ENCODE measurements at places on chromosomes 3 and 15.

- DNase-seq: no peak
These were observed 72.0 kb upstream of the MAP4 start for GRCh38 chr3:48088056-48088748.

DNA sequence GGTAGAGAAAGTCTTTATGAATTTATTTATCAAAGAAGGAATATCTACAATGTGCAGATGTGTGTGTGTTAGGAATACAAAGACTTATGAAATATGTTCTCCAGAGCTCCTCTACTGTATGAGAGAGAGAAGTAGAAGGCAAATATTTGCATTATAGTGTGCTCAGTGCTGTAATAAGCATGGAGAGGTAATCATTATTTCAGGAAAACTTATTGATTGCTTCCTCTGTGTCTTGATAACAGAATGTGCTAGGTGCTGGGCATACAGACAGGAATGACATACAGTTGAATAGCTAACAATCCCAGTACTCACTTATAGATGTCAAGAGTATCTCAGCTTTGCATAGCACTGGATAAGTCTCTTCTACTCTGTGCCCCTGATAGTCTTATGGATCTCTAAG lies 30.2 kb downstream of the ATG7 start:
- no peak for DNase-seq

- no peak for DNase-seq
These were observed 82.4 kb upstream of the PLCL2 start for GRCh38 chr3:16802389-16802788.

DNA sequence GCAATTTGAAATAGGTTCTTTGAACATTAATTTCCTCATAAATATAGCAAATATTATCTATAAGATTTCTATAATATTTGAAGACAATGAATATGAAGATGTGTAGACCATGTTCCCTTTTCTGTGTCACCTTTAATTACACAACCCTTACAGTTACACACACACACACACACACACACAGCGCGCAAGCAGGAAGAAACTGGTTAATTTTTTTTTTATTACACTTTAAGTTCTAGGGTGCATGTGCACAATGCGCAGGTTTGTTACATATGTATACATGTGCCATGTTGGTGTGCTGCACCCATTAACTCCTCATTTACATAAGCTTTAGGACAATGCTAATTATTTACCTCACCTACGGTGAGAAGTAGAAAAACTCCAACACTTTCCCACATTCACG lies 122.9 kb downstream of the TPRG1 start:
- no peak for DNase-seq

DNA sequence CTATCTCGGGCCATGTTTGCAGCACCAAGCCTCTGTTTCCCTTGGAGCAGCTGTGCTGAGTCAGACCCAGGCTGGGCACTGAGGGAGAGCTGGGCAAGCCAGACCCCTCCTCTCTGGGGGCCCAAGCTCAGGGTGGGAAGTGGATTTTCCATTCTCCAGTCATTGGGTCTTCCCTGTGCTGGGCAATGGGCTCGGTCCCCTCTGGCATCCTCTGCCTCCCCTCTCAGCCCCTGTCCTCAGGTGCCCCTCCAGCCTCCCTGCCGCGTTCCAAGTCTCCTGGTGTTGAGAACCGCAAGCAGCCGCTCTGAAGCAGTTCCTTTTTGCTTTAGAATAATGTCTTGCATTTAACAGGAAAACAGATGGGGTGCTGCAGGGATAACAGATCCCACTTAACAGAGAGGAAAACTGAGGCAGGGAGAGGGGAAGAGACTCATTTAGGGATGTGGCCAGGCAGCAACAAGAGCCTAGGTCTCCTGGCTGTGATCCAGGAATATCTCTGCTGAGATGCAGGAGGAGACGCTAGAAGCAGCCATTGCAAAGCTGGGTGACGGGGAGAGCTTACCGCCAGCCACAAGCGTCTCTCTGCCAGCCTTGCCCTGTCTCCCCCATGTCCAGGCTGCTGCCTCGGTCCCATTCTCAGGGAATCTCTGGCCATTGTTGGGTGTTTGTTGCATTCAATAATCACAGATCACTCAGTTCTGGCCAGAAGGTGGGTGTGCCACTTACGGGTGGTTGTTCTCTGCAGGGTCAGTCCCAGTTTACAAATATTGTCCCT lies 1.2 kb downstream of the RHO start:
- DNase-seq: no peak

GRCh38 chr3:65231544-65231943 lies 543.7 kb upstream of the ADAMTS9 start:
- no peak for DNase-seq

GRCh38 chr15:69565066-69565655 lies 112.5 kb downstream of the RPLP1 start:
- no peak for DNase-seq

GRCh38 chr3:128269796-128270195 lies 116.5 kb downstream of the EEFSEC start:
- DNase-seq: no peak

GRCh38 chr3:47794544-47794943 lies 8.4 kb upstream of the DHX30 start:
- no peak for DNase-seq

GRCh38 chr3:138842483-138843188 lies 7.9 kb upstream of the PIK3CB start:
- DNase-seq: no peak

GRCh38 chr3:139425745-139426400 lies 36.4 kb upstream of the COPB2 start:
- DNase-seq: no peak

GRCh38 chr15:91224755-91225380 lies 124.8 kb downstream of the SV2B start:
- peak; percentile 63 for DNase-seq

DNA sequence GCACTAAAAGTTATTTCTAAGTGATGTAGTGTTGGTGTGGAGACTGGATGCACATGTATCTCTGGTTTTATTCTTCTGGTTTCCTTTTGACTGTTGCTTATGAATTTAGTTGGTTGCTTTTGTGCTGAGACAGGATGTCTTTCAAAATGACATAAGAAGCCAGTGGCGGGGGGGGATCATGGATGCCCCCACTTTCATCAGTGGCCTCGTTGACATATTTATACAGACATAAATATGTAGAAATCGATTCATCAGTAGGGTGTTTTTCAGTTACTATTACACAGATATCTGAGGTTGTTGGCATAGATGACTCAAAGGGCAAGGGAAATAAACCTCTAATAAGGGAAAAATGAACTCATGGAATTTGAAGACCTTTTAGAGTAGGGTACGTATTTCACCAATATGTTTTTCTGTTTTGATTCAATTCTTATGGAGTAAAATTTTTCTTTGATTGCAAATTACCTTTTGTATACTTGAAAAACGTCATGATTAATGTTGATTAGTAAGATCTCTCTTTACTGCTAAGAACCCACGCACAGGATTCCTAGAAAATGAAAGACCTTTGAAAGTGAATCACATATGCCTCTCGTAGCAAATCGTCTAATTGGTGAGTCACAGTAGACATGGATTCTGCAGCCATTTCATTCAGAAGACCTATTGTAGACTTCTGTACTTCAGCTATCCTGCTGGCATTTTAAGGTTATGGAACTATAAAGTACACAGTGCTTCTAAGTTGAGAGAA lies 97.4 kb upstream of the RBMS3 start:
- no peak for DNase-seq

- DNase-seq: no peak
These were observed 4.0 kb upstream of the SEMA3F start for GRCh38 chr3:50150863-50151686.

DNA sequence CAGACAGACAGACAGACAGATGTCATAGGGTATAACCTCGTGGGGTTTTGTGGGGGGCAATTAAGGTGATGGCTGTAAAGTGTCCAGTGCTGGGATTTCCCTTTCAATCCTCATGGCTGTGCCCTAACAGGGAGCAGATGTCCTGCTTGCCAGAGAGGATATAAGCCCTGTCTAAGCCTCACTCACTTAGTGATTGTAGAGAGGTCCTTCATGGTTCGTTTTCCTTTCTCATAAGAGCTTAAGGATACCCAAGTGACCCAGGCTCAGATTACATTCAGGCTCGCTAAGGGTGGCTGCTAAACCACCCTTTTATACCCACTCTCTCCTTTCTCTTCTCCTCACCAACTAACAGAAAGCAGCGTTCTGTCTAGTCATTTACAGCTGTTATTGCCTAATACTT lies 19.2 kb downstream of the LYSMD2 start:
- no peak for DNase-seq

- no peak for DNase-seq
These were observed 10.5 kb downstream of the C15orf61 start for GRCh38 chr15:67531379-67531914.

DNA sequence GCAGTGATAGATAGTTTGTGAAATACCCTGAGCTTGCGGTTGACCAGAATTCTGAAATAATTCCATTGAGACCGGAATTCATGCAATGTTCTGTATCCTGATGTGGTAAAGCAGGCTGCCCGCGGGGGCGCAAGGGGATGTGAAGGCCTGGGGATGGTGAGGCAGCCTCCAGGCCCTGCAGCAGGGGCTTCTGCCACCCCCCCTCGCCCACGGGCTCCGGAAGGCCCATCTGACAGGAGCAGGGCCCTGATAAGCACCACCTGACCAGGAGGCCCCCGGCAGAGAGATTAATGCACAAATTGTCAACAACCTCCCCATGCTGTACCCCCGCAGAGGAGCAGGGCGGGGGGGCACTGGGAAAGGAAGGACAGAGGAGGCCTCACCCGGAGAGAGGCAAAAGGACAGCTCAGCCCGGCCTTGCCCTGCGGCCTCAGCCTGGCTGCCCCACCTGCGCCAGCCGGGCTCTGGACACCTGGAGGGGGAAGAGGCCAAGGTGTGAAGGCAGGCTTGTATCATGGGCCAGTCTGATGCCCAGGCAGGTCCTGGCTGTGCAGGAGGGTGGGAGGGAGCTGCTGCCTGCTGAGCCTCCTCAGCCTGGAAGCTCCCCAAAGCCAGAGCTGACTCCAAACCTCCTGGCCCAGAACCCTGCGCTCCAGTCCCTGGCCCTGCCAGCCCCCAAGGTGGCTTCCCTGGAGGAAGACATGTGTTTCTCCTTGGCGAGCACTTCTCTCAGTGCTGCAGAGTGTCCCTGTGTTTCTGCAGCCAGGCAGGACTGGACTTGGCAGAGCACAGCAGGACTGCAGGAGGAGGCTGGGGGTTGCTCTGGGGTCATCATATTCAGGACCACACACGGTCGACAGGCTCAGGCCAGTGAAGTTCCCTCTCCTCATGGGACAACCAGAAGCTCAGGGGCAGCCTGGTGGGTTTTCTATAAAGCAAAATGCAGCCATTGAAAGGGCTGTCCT lies 46.5 kb downstream of the RPN1 start:
- DNase-seq: no peak

- no peak for DNase-seq
These were observed 250.5 kb downstream of the UACA start for GRCh38 chr15:70512772-70513362.

DNA sequence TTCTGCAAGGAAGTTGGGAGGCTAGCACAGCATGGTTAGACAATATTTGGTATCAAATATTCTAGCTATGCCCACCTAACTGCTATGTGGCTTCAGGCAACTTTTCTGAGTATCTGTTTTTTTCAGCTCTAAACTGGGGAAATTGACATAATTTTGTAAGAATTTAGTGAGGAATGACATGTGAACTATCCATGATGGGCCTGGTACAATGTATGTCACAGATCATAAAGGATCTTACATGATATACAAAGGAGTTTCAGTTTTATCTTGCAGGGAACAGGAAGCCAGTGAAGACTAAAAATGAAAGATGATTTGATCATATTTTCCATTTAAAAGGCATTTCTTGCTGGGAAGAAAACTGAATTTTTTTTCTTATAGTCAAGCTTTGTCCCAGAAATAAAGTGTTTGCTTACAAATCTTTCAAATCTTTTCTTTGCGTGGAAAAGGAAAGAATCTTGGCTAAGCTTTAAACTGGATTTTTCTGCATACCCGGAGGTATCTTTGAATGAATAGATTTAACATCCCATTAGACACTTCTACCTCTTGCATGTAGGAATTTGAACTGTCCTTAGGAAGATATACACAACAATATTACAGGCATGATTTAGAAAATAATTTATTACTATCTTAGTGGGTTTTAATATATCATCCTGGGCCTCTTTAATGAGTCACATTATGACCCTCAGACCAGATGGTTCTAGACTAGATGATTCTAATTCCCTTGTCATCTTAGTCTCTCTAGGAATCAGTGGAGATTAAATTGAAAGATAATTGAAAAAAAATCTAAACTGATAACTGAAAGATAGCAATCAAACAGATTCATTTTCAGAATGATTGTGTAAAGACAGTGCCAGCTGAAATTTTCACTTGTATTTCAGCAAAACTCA lies 436.0 kb upstream of the THBS1 start:
- no peak for DNase-seq

DNA sequence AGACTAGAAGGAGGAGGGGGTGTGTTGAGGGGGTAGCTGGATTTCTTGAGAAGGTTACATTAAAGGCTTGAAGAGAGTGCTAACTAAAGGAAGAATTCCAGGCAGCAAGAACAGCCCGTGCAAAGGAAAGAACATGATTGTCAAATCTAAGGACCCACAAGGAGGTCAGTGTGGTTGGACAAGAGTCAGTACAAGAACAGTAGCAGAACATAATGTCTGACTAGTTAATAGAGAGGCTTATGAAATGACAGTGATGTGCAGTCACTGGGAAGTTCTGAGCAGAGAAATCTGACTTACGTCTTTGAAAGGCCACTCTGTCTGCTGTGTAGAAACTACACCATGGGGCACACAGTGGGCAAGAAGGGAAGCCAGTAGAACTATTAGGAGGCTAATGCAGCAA lies 19.8 kb upstream of the RBMS3 start:
- DNase-seq: no peak

- no peak for DNase-seq
These were observed 57.6 kb upstream of the NR2E3 start for GRCh38 chr15:71752604-71753289.

- no peak for DNase-seq
These were observed 39.8 kb upstream of the ZBTB38 start for GRCh38 chr3:141328286-141329166.

DNA sequence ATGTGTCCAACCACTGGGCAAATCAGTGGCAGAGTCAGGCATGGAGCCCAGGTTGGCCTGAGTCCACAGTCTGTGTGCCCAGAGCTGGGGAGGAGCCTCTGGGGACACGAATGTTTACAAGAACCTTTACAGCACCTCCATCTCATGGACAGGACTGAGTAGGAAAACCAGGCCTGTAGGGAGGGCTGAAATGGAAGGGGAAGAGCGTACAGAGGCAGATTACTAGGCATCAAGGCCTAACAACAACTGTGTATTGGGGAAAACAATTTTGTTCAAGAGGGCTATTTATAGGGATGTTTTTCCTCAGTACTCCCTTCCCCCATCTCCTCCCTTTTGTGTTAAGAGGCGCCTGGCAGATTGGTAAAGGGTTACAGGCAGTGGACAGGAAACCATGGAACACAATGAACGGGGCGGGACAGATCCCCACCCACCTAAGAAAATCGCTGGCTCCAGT lies 15.1 kb upstream of the ARHGAP31 start:
- DNase-seq: peak; percentile 27

Data from NCI-H345 (cell line).